ENCODE measurements at places on chromosomes 1 and 21.
A peak's percentile ranks its signal among the peaks of the same experiment; 100 is the strongest.

GRCh38 chr1:1605034-1605591 is 5.2 kb upstream of the FNDC10 start:
- no peak for DNase-seq

- DNase-seq: peak; percentile 53
These were observed 31.6 kb downstream of the DOP1B start for GRCh38 chr21:36188081-36188681.

GRCh38 chr21:42553435-42553834 is 39.8 kb downstream of the SLC37A1 start:
- DNase-seq: no peak

GRCh38 chr1:157156058-157156541 is 17.9 kb upstream of the ETV3 start:
- peak; percentile 9 for DNase-seq

GRCh38 chr1:202076050-202076511 is 46.6 kb upstream of the GPR37L1 start:
- no peak for DNase-seq

GRCh38 chr1:228869312-228869824 is 134.1 kb downstream of the RHOU start:
- no peak for DNase-seq

GRCh38 chr1:3496916-3497315 is 42.5 kb downstream of the ARHGEF16 start:
- no peak for DNase-seq

- no peak for DNase-seq
These were observed 152.4 kb downstream of the KCTD3 start for GRCh38 chr1:215719552-215719951.
